Lower lobe of right lung (tissue), 2 donors: ENCODE measurements at places on chromosomes 1 and 21. TPM values are rescaled to one million over a fixed set of nuclear protein-coding genes. Genes with fewer than 3 reads are reported as not detected.
A peak's percentile ranks its signal among the peaks of the same experiment; 100 is the strongest.

Gene RHBDL2
- total RNA-seq: 0.32 TPM

Gene LMOD1
- total RNA-seq: 24.2 TPM

DNA sequence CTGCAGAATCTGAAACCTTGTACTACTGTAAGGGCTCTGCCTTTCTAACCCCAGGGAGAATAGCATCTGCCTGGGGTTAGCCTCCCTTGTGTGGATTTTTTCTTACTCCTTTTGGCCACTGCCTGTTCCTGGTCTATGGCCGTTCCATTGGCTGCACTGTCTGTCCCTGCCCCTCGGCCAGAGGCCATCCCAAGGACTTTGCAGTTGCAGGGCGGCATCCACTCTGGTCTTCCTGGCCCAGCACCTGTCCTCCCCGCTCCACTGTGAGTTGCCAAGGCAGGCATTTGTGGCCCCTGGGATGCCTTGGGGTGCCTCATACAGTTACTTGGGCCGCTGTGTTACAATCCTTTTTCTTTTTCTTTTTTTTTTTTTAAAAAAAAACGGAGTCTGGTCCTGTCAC is 45.8 kb downstream of the PDE9A start:
- no peak overlapping the region for H3K27ac ChIP-seq
- H3K4me3 ChIP-seq: no peak overlapping the region
- H3K4me1 ChIP-seq: no peaks in the 10 kb centered on the region
- H3K27me3 ChIP-seq: no peaks in the 10 kb centered on the region

GRCh38 chr1:8411803-8412182 is 93.9 kb downstream of the SLC45A1 start:
- no peak for DNase-seq
- H3K27me3 ChIP-seq: no peaks in the 10 kb centered on the region
- peaks cover 16% of the 10 kb centered on the region for H3K36me3 ChIP-seq
- no peak overlapping the region for H3K4me3 ChIP-seq
- peak overlapping the region; percentile 44 for H3K27ac ChIP-seq

Gene CAMK1G
- 0.56 TPM for total RNA-seq

Gene CLCA1
- total RNA-seq: not detected

- DNase-seq: no peak
- H3K4me3 ChIP-seq: no peak overlapping the region
- no peaks in the 10 kb centered on the region for H3K27me3 ChIP-seq
- peaks cover 81% of the 10 kb centered on the region for H3K36me3 ChIP-seq
Measured at GRCh38 chr1:154448331-154448811, 43.2 kb downstream of the IL6R start.

DNA sequence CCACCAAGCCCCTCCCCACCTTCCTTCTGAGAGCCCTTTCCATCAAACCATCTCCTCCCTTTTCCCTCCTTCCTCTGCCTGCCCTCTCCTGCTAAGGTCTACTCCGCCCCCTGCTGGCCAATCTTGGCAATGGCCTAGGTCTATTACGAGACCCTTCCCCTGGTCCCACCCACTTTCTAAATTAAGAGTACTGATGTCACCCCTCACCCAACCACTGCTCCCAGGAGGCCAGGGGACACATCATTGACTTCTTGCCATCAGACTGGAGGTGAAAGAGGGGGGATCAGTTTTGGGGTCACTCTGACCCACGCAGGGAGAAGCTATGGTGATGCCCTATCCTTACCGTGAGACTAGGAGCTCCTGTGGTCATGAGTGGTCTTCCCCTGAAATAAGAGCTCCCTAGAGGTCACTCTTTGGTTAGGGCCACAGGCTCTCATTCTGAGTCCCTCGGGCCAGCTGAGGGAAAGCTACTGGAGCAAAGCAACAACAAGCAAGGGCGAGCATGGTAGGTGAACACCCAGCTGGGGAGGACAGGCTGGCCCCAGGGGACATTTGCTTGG is 34.6 kb upstream of the S100A7 start:
- no peaks in the 10 kb centered on the region for H3K36me3 ChIP-seq
- no peaks in the 10 kb centered on the region for H3K27me3 ChIP-seq
- H3K27ac ChIP-seq: no peak overlapping the region
- no peak overlapping the region for H3K4me3 ChIP-seq

Gene GPR37L1
- total RNA-seq: 0.06 TPM

Gene MTARC1
- 37.6 TPM for total RNA-seq

Gene PLA2G4A
- total RNA-seq: 10.1 TPM

- no peak within 1 kb of the TSS for H3K27ac ChIP-seq
- no peaks in the 10 kb centered on the region for H3K36me3 ChIP-seq
- peak; percentile 79 for DNase-seq
- peaks cover 23% of the 10 kb centered on the region for H3K4me1 ChIP-seq
- peak within 1 kb of the TSS; percentile 44 for H3K4me3 ChIP-seq
Measured at GRCh38 chr1:109113590-109114341, at the start of gene ELAPOR1. Gene ELAPOR1, plus strand, starts transcription at chr1:109114115. Its CDS starts 69 bp downstream, at chr1:109114184.

DNA sequence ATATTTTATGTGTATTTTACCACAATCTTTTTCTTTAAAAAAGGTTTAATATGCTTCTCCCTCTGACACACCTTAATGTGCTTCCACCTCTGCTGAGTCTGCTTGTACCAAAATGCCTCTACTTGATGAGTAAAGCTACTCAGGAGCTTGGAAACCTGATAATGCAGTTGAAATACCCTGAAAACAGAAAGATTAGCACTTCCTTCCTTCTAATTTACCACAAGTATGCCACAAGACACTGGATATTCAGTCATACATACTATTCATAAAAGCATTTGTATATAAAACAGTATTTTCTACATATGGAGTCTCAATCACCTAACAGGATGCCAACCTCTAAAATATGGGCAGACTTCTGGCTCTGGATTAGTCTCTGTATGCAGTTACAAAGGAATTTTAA is 55.0 kb downstream of the SLC35D1 start:
- H3K4me1 ChIP-seq: peaks cover 5% of the 10 kb centered on the region
- peaks cover 31% of the 10 kb centered on the region for H3K36me3 ChIP-seq
- no peak overlapping the region for H3K4me3 ChIP-seq
- H3K27ac ChIP-seq: no peak overlapping the region

DNA sequence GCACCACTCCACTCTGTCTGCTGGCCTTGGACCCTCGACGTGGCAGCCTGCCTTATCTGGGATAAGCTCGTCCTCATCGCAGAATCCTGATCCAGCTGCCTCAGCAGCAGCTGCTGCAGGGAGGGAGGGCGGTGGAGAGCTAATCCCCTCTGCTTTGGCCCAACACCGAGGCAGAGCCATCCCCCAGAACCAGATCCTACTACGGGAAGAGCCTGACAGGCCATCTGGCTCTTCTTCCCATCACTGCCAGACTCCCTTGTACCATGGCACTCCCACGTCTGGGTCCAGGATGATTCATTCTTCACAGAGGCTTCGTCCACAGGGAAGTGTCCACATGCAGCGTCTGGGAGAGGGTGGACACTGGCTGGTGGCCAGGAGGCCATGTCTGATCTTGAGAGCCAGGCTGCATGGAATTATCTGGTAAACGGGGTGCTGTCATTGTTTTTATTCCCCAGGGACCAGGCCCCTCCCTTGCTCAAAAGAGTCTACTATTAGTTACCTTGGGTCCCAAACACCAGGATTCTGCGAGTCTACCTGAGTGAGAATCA is 14.6 kb upstream of the PKP1 start:
- DNase-seq: no peak
- no peaks in the 10 kb centered on the region for H3K36me3 ChIP-seq
- no peak overlapping the region for H3K27ac ChIP-seq
- no peak overlapping the region for H3K4me3 ChIP-seq

Gene TMEM61
- total RNA-seq: 2.7 TPM

GRCh38 chr1:100734676-100735075 is 15.1 kb downstream of the VCAM1 start:
- no peaks in the 10 kb centered on the region for H3K27me3 ChIP-seq
- DNase-seq: no peak
- no peak overlapping the region for H3K4me3 ChIP-seq
- no peaks in the 10 kb centered on the region for H3K36me3 ChIP-seq

Gene C1orf167
- total RNA-seq: 2.2 TPM

- peaks cover 10% of the 10 kb centered on the region for H3K27me3 ChIP-seq
- H3K4me1 ChIP-seq: no peaks in the 10 kb centered on the region
- H3K4me3 ChIP-seq: no peak overlapping the region
- no peak for DNase-seq
- no peaks in the 10 kb centered on the region for H3K36me3 ChIP-seq
Measured at GRCh38 chr1:17181781-17182464, 23.0 kb upstream of the PADI1 start.

DNA sequence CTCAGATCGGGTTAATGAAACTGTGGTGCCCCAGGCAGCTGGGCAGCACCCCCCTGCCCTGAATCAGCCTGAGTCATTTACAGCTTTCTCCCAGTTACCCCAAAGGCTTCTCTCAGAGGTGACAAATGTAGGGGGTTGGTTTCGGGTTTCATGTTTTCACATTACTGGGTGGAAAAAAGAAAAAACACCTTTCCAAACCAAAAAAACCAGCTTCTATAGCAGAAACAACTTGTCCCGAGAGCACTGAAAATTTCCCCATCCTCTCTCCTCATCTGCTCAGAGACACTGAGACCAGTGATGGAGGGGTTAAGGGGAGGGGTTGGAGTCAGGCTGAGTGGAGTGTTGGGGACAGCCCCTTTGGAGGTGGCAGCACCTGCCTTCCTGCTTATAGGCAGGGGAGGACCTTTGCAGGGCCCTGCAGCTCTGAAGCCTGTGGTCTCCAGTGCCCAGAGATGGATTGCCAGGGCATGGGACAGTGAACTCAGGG is 15.6 kb downstream of the UTP11 start:
- H3K4me1 ChIP-seq: peaks cover 28% of the 10 kb centered on the region
- no peak for DNase-seq
- H3K27ac ChIP-seq: no peak overlapping the region
- no peak overlapping the region for H3K4me3 ChIP-seq
- H3K36me3 ChIP-seq: peaks cover 30% of the 10 kb centered on the region
- H3K27me3 ChIP-seq: peaks cover 5% of the 10 kb centered on the region

Gene SERTAD4
- 4.3 TPM for total RNA-seq

Gene TTC24
- not detected for total RNA-seq

Gene INAVA
- total RNA-seq: 7.8 TPM

DNA sequence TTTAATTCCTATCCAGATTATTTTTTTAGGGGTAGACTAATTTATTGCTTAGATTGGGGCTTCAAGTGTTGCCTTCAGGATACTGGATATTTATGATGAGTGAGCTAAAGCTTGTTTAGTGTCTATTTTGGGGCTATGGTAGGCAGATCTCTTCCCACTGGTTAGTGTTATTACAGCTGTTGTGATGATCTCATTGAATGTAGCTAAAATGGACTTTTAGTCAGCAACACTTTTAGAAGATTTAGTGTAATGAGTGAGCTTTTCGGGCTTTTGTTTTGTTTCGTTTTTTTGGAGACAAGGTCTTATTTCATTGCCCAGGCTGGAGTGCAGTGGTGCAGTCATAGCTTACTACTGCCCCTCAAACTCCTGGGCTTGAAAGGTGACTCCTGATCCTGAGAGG is 14.2 kb downstream of the THRAP3 start:
- H3K4me1 ChIP-seq: peaks cover 49% of the 10 kb centered on the region
- H3K36me3 ChIP-seq: peaks cover 51% of the 10 kb centered on the region
- H3K27me3 ChIP-seq: no peaks in the 10 kb centered on the region
- no peak for DNase-seq

Gene ENAH
- total RNA-seq: 51.4 TPM

- H3K4me3 ChIP-seq: no peak overlapping the region
- H3K27me3 ChIP-seq: no peaks in the 10 kb centered on the region
- no peak overlapping the region for H3K27ac ChIP-seq
- no peaks in the 10 kb centered on the region for H3K4me1 ChIP-seq
Measured at GRCh38 chr1:12665511-12665910, 21.6 kb downstream of the AADACL4 start.

Gene SELL
- 23.8 TPM for total RNA-seq

- DNase-seq: no peak
- no peak overlapping the region for H3K27ac ChIP-seq
- H3K4me1 ChIP-seq: peaks cover 37% of the 10 kb centered on the region
- no peaks in the 10 kb centered on the region for H3K27me3 ChIP-seq
Measured at GRCh38 chr1:111454859-111455641, 5.8 kb downstream of the ATP5PB start.

GRCh38 chr21:16427587-16428087 is 697.9 kb downstream of the USP25 start:
- no peak overlapping the region for H3K27ac ChIP-seq
- no peak for DNase-seq
- no peak overlapping the region for H3K4me3 ChIP-seq
- no peaks in the 10 kb centered on the region for H3K4me1 ChIP-seq
- H3K27me3 ChIP-seq: no peaks in the 10 kb centered on the region

Gene MATN1
- not detected for total RNA-seq

Gene DISP1
- total RNA-seq: 31.1 TPM

DNA sequence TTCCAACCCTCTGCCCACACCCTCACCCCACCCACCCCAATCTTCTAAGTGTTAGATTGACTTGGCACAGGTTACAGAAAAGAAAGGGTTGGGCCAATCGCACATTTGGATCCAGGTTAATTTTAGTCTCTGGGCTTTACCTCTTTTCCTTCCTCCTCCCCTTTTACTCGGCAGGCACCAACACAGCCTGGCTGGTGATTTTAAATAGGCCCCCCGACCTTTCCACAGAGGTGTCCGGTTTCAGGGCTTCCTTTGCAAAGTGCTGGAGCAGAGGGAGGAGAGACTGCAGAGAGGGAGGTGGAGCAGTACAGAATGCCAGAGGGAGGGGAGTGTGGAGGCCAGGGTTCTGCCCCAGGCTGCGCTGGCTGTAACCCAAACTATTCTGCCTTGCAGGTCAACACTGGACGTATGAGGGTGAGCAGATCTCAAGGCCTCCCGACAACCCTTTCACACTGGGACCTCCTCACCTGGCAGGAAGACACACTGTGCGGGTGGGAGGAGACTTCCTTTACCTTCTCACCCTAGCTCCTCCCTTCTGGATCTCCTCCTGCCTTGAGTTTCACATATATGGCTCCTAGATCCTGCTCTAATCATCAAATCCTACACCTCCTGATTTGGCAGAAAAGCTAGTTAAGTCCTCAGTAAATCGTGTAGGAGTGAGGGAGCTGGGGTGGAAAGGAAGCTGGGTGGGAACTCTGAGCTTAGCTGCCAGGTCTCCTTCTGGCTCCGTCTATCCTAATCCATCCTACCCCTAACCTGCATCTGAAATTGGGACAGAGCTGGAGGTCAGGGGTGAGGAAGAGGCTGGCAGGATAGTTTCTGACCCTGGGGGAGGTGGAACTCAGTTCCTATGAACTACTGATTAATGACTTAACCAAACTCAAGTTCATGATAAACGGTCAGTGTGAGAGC is 2.4 kb downstream of the CA14 start:
- peaks cover 11% of the 10 kb centered on the region for H3K36me3 ChIP-seq
- peak; percentile 81 for DNase-seq
- peaks cover 16% of the 10 kb centered on the region for H3K27me3 ChIP-seq
- H3K27ac ChIP-seq: peak overlapping the region; percentile 62
- peak overlapping the region; percentile 14 for H3K4me3 ChIP-seq

GRCh38 chr1:87335175-87335884 is 6.7 kb downstream of the LMO4 start:
- no peaks in the 10 kb centered on the region for H3K27me3 ChIP-seq
- DNase-seq: peak; percentile 85
- H3K4me1 ChIP-seq: peaks cover 60% of the 10 kb centered on the region
- peak overlapping the region; percentile 87 for H3K4me3 ChIP-seq

GRCh38 chr1:155126556-155127104 is 1.0 kb upstream of the EFNA1 start:
- peaks cover 18% of the 10 kb centered on the region for H3K36me3 ChIP-seq
- DNase-seq: peak; percentile 92
- H3K27me3 ChIP-seq: peaks cover 13% of the 10 kb centered on the region
- H3K4me3 ChIP-seq: peak overlapping the region; percentile 64
- H3K27ac ChIP-seq: peak overlapping the region; percentile 91
